ENCODE measurements at places on chromosomes 7 and 10. TPM values are rescaled to one million over a fixed set of nuclear protein-coding genes. Genes with fewer than 3 reads are reported as not detected.
A peak's percentile ranks its signal among the peaks of the same experiment; 100 is the strongest.

GRCh38 chr10:6786579-6787031 is 206.5 kb upstream of the PRKCQ start:
- H3K4me3 ChIP-seq, result no peak overlapping the region
- no peak overlapping the region for H3K27ac ChIP-seq
- H3K4me1 ChIP-seq, result no peaks in the 10 kb centered on the region
- no peaks in the 10 kb centered on the region for H3K36me3 ChIP-seq
- DNase-seq, result no peak

The GHRHR gene
- total RNA-seq, result not detected

DNA sequence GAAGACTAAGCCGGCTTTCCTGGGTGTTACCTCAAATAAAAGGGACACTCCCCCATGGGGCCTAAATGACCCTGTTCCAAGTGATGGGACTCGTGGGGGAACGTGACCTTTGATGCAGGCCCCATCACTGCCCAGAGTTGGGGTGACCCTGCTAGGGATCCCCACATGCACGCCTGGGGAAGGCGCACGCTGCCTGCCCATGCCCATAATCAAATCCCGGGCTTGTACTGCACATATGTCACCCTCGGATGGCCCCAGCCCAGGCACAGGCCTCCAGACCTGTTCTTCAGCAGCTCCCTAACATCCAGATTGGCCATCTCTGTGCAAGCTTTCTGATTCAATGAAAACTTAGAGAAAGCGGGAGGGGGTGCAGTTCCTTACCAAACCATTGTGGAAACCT is 14.7 kb downstream of the EBF3 start:
- H3K4me1 ChIP-seq, result no peaks in the 10 kb centered on the region
- no peak for DNase-seq
- peaks cover 7% of the 10 kb centered on the region for H3K27me3 ChIP-seq
- no peak overlapping the region for H3K27ac ChIP-seq

GRCh38 chr7:85587785-85588184 is 400.9 kb upstream of the SEMA3D start:
- peaks cover 6% of the 10 kb centered on the region for H3K36me3 ChIP-seq
- H3K27ac ChIP-seq, result no peak overlapping the region
- DNase-seq, result no peak

DNA sequence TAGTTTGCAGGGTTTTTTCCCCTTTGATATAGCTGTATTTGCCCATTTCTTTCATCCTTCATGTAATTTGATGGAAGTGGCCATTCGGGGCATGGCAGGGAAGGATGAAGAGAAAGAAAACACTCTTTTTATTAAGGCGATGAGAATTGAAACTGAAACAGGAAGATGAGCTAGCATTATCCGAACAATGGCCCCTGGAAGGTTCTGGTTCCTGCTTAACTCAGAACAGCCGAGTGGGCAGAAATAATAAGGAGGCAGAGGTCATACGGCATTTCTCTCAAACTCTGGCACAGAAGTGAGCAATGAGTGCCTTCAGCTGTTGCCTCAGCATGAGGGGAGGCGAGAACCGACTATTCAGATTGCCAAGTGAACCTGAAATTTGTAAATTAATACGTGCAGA is 113.2 kb upstream of the MYO3A start:
- H3K4me3 ChIP-seq, result peak overlapping the region; percentile 38
- H3K27ac ChIP-seq, result no peak overlapping the region
- no peaks in the 10 kb centered on the region for H3K36me3 ChIP-seq

The NT5C3A gene
- total RNA-seq, result 35.9 TPM
